Non-pigmented ciliary epithelial cell (primary cell): ENCODE measurements at places on chromosomes 5 and 9.

- DNase-seq = no peak
Observed at GRCh38 chr5:24347158-24347557, 297.6 kb downstream of the CDH10 start.

DNA sequence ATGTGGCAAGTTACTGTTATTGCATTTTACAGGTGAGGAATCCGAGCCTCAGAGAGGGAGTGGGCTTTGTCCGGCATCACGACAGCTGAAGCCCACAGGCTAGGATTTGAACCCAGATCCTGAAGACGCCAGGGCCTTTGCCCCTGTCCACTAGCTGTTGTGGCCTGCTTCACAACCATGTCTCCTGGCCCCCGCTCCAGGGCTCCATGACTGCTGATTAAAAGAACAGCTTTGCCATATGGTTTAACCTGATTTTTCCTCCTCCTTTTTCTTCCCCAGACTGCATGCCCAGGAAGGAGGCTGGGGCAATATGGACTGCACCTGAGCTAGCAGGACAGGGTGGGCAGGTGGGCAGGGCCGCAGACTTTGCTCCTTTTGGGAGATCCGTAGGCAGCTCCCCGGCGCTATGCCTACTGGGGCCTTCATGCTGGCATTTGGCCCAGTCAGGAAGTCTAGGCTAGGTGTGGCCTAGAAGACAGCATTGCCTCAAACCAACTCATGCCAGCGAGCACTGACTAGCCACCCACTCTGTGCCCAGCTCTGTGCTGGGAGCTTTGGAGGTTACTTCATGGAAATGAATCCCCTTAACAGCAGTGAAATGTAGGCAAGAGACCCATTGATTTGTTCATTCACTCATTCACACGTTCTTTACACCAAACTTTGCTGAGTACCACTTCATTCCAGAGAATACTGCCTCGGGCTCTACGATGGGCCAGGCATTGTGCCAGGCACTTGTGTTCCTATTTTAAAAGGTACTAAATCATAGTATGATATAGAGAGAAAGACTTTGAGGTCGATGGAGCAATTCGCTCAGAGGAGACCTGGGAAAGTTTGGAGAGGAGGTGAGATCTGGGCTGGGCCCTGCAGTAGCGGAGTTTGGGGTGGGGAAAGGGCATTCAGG, 94.3 kb upstream of the CPEB4 start:
- no peak for DNase-seq

DNA sequence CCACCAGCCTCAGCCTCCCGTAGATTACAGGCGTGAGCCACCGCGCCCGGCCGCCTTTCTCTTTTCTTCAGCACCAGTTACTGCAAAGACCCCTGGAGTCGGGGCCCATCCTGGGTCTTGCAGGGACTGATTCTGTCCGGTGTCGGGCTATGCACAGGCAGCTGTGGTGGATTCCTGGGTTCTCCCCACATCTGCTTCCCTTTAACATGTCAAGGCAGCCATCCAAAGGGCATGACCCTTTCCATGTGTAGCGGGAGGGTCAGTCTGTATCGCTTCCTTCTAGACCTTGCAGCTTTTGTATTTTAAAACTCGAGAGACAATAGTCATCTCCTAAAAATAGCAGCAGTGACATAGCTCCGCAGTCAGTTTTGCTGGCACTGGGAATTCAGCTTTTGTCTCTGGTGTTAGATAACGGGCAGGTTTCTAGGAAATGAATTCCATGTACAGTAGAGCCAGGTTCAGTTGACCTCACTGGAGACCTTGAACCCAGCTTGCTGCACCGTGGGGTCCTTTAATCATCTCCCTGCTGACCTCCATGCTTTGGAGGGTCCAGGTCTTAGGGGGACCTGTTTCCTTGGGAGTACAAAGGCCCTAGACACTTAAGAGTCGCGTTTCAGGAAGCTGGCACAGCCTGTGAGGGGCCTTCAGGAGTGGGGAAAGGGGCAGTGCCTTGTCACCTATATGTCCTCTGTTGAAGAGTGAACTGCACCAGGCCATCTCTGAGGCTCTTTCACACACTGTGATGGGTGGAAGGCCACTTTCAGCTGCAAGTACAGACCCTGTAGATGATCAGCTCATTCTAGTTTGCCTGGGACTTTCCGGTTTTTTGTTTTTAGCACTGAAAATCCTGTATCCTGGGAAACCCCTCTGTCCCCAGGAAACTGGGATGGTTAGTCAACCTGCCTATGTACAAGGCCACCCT, 13.8 kb downstream of the ANKRD33B start:
- DNase-seq = no peak

DNA sequence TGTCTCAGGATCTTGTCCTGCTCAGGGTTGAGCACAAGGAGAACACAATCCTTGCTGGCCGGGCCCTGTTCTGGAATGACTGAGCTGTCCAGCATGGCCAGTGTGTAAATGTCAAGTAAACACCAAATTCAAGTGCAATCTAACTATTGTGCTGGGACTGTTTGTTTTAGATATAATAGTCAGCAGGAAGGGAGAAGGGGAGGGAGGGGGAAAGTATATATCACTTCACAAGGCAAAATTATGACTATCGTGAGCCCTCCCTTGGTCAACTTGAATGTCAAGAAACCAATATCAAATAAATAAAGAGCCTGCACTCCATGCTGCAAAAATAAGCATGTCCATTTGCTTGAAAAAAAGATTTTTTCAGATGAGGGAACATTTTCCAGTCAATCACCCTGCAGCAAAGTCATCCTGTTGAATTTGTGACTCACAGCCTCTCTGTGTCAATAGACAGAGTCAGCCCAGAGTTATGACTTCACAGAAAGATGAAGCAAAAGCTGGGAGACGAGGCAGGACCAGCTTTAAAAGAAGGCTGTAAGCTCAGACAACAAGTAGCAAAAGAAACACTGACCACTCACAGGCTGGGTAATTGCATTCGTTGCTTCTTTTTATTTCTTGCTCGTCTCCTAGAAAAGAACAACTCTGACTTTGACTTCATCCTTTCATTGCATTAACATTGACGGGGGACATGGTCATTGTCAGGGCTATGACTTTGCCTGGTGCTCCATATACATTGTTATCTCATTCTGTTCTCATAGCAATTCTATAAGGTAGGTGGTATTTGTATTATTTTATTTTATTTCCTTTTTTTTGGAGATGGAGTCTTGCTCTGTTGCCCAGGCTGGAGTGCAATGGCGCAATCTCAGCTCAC, 15.3 kb upstream of the KLF4 start:
- peak; percentile 63 for DNase-seq

DNA sequence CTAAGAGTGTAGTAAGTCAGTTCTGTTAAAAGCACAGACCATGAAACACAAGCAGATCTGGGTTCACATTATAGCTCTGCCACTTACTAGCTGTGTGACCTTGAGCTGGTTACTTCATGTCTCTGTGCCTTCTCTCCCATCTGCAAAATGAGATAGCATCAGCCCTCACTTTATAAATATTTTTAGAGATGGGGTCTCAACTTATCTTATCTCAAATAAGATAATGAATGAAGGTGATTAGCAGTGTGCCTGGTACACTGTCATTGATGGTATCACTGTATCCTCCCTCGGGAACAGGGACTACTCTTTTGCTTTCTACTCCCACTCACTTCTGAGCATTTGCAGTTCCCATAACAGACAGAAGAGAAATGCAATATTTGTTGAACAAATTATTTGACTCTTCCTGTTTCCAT, 52.4 kb downstream of the GALNT10 start:
- DNase-seq = no peak

DNA sequence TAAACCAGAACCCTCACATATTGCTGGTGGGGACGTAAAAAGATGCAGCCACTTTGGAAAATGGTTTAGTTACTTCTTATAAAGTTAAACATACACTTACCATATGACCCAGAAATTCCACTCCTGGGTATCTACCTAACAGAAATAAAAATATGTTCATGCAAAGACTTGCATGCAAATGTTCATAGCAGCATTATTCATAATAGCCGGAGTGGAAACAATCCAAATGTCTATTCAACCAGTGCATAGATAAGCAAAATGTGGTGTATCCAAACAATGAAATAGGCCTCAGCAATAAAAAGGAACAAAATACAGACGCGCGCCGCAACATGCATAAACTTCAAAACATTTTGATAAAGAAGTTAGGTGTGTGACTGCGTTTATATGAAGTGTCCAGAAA, 11.6 kb downstream of the EGR1 start:
- DNase-seq = no peak

DNA sequence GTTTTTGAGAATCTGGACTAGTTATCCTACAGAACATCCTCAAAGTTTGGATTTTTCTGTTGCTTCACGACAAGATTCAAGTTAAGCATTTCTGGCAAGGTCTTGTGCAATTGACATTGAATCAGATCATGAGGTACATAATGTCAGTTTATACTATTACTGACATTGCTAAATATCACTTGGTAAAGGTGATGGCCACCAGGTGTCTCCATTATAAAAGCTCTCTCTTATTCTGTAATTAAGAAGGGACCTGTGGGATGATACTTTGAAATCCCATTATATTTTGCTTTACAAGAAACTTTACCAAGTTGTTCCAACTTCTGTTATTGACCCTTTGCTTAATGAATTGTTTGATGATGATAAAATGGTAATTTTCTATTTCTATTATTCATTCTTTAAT, 131.0 kb upstream of the ASTN2 start:
- DNase-seq = no peak

- no peak for DNase-seq
Observed at GRCh38 chr9:91220491-91221135, 141.1 kb downstream of the AUH start.

- DNase-seq = no peak
Observed at GRCh38 chr5:178352035-178352349, 119.4 kb upstream of the PHYKPL start.

GRCh38 chr5:94505327-94506068, 112.9 kb downstream of the KIAA0825 start:
- DNase-seq = no peak

DNA sequence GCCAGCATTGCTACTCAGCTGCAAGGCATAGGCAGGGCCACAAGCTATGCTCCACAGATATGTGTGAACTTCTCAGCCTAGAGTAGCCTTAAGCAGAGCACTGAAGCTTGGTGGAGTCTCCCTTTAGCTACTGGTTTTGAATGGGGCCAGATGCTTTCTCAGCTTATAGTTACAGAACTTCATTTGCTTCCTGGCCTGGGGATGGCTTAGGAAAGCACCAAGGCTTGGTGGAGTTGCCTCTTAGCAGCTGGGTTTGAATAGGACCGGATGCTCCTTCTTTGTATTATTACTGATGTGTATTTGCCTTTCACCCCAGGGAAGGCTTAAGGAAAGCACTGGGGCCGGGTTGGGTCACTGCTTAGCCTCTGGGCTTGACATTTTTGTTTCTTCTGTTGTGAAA, 497.8 kb upstream of the SEMA6A start:
- no peak for DNase-seq

DNA sequence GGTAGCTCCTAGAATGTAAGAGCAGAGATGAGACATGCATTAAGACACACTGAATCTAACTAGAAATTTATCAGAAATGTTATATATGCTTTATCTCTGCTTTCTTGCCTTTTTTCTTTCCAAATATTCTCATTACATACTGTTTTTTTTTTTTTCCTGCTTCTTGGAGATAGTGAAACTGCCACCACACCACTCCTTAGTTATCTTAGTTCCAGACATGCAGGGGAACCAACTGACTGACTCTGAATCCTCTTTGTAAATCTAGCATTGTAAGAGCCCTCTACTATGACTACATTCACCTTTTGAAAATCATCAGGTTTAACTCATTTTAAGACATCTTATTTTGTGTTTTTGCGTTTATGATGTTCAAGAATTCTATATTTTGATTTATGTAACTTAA, 181.3 kb upstream of the ST8SIA4 start:
- DNase-seq = no peak

GRCh38 chr9:107431461-107431860, 58.1 kb downstream of the KLF4 start:
- no peak for DNase-seq

GRCh38 chr5:174718880-174719610, 5.3 kb upstream of the MSX2 start:
- no peak for DNase-seq

- no peak for DNase-seq
Observed at GRCh38 chr5:39079147-39079546, 4.9 kb upstream of the RICTOR start.

DNA sequence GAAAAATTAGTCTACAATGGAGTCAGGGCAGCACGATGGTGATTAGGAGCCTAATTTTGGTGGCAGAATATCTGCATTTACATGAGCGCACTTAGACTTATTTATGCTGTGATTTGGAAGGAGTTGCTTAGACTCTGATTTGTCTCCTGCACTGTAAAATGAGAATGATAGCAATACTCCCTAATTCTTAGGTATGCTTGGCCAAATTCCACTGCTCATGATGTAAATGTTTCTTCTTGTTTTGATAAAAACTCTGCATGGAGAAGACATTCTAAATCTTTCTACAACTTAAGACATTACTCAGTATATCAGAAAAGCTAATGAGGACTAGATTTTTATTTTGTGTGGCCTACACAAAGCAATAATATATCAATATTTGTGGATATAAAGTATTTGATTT, 205.4 kb downstream of the CDH18 start:
- no peak for DNase-seq

DNA sequence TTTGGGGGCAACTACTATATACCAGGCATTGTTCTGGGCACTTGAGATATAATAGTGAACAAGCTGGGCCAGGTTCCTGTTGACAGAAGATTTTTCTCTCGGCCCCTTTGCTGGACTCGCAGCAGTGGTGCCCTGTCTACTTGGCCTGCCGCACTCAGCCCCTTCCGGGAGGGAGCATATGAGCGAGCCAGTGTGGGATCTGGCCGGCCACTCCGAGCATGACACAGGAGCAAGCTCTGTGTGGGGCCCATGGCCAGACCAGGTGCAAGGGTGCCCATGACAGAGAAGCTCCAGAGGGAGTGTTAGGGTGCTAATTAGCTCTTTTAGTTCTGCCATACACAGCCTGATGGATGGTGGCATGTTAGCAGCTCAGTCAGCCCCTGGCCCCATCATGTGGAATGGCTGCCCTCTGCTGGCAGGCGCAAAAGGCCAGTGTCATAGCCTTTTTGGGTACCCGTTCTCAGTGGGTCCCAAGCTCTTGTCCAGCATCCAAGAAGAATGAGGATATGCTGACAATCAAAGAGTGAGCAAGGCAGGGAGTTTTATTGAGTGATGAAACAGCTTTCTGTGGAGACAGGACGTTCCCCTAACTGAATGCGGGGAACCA, 9.3 kb upstream of the KIF4B start:
- DNase-seq = no peak

- no peak for DNase-seq
Observed at GRCh38 chr5:103561685-103562452, 720 bp downstream of the NUDT12 start.

GRCh38 chr5:176875783-176876505, 23.2 kb downstream of the HK3 start:
- DNase-seq = no peak

GRCh38 chr5:668283-668995, 24.7 kb downstream of the TPPP start:
- DNase-seq = no peak

GRCh38 chr5:50447941-50448340, 6.9 kb upstream of the EMB start:
- DNase-seq = no peak

- DNase-seq = no peak
Observed at GRCh38 chr5:157225469-157226422, 40.2 kb upstream of the CYFIP2 start.

GRCh38 chr5:134090522-134090921, 24.0 kb upstream of the TCF7 start:
- DNase-seq = no peak

GRCh38 chr5:168073991-168074800, 217.2 kb upstream of the WWC1 start:
- DNase-seq = no peak
